ENCODE measurements at places on chromosomes 4 and X.

DNA sequence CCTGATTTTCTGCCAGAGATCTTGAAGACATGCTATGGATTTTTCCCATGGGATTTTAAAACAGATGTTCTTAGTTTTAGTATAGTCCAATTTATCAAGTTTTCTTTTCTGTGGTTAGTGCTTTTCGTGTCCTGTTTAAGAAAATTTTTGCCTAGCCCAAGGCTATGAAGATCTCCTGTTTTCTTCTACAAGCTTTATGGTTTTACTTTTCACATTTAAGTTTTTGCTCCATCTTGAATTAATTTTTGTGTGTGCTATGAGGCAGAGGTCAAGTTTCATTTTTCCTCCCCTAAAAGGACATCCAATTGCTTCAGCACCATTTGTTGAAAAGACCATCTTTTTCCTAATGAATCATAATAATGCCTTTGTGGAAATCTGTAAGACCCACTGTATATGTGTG, 65.6 kb downstream of the POLR2B start:
- no peak for DNase-seq

GRCh38 chrX:131650637-131651410, 107.0 kb downstream of the OR13H1 start:
- no peak for DNase-seq

GRCh38 chr4:26931451-26931850, 70.8 kb downstream of the STIM2 start:
- no peak for DNase-seq

GRCh38 chr4:1408418-1408817, 2.2 kb upstream of the NKX1-1 start:
- peak; percentile 7 for DNase-seq

GRCh38 chr4:78722878-78723277, 53.3 kb upstream of the BMP2K start:
- no peak for DNase-seq

GRCh38 chr4:150743564-150744342, 161.8 kb downstream of the MAB21L2 start:
- DNase-seq: no peak

GRCh38 chr4:12852338-12853307, 631.5 kb downstream of the RAB28 start:
- DNase-seq: peak; percentile 25

GRCh38 chrX:107894038-107894437, 68.4 kb downstream of the MID2 start:
- DNase-seq: peak; percentile 21

GRCh38 chr4:140113653-140114052, 40.3 kb downstream of the MAML3 start:
- DNase-seq: no peak

- no peak for DNase-seq
These were observed 154.7 kb upstream of the STX18 start for GRCh38 chr4:4696530-4696929.

GRCh38 chr4:85673540-85673939, 198.6 kb downstream of the ARHGAP24 start:
- no peak for DNase-seq

- no peak for DNase-seq
These were observed 149.9 kb downstream of the AMMECR1 start for GRCh38 chrX:110167952-110168451.

- peak; percentile 2 for DNase-seq
These were observed 1016.5 kb downstream of the SH3BGRL start for GRCh38 chrX:82218361-82218760.

- DNase-seq: no peak
These were observed 15.3 kb upstream of the TMPRSS11D start for GRCh38 chr4:67899096-67899495.

GRCh38 chr4:2734612-2735011, 21.5 kb downstream of the TNIP2 start:
- no peak for DNase-seq

- peak; percentile 56 for DNase-seq
These were observed 8.3 kb upstream of the NAP1L5 start for GRCh38 chr4:88705805-88706492.

DNA sequence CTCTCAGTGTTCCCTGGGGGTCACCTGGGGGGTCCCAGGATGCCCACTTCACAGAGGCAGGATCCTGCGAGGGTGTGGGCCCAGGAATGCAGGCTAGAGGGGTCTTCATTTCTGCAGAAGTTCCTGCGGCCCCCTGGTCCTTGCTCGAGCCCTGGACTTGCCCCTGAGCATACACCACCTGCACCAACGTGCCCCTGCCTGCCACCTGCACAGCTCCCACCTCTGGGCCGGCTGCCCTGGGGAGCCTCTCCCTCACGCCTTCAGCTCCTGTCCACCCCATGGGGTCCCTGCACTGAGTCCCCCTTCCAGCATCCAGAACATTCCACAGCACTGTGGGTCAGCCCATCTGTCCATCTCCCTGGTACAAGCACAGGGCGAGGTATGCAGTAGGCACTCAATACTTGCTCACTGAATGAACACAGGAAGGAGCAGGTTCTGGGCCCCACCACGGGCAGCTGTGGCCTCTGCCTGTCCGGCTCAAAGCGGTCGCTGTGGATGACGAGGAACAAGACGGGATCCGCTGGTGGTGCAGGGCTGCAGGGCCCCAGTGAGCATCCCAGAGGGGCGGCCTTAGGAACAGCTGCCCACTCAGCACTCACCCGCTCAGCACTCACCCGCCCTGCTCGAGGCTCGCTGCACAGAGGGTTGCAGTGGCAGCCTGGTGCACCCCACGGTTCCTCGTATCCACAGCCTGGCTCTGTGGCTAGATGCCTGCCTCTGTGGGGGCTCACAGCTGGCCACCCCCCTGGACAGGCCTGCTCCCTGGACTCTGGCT, 70.5 kb upstream of the MXD4 start:
- no peak for DNase-seq

GRCh38 chr4:151653548-151653918, 107.3 kb downstream of the GATB start:
- no peak for DNase-seq

- DNase-seq: no peak
These were observed 1774.8 kb downstream of the ARAP2 start for GRCh38 chr4:34469516-34469915.

DNA sequence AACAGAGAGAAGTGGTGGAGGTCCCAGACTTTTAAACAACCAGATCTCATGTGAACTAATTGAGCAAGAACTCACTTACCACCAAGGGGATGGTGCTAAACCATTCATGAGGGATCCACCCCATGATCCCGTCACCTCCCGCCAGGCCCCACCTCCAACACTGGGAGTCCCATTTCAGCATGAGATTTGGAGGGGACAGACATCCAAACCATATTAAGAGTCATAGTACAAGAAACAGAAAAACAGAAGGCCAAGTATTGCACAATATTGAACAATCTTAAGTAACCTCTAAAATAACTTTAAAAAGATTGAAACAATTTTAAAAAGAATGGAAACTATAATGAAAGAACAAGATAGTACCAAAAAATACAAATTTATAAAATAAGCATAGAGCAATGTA, 110.0 kb downstream of the CBR4 start:
- DNase-seq: no peak

GRCh38 chrX:120350450-120351138, 11.3 kb upstream of the ATP1B4 start:
- no peak for DNase-seq

- no peak for DNase-seq
These were observed 144.0 kb downstream of the SH3KBP1 start for GRCh38 chrX:19743386-19743785.

- DNase-seq: no peak
These were observed 668.5 kb downstream of the PCDH18 start for GRCh38 chr4:136863756-136864155.

- no peak for DNase-seq
These were observed 5.8 kb downstream of the CPE start for GRCh38 chr4:165384598-165384997.

DNA sequence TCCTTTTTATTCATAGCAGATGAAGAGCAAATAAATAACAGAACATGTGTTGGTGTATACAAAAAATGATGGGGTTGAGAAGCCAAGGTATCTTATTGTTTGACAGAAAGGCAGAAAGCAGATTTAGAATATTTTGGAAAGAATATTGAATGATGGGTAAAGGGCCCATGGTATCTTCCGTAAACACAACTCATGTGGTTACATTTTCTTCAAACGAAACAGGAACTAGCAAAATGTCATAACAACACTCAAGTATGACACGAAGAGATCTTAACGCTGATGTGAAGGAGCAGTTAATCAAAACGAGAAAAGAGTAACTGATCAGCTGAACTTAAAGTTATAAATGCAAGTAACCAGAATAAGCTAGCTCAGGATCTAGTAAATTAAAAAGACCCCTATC, 195.7 kb upstream of the GK2 start:
- DNase-seq: no peak

DNA sequence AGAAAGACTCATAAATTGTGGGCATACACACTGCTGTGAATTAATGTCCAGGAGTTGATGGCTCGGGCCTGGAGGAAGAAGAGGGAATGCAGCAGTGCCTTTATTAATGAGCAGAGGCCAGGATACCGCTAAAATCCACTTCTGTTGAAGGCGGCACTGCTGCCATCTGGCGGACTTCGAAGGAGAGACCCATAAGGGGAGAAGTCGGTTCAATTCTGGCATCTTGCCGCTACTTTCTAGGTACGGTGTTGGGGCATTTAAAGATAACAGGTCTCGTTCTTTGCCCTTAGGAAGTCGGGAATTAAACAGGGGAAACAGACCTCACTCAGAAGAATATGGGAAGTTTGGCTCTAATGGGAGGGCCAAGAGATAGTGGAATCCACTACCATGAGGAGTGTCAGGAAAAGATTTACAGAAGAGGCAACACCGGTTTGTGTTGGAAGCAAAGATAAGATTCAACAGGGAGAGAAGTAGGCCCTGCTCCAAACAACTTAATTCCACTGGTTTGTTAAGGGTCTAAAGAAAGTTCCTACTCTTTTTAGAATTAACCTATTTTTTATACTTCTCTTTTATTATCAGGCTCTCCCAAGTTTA, 133.6 kb upstream of the GIMD1 start:
- peak; percentile 59 for DNase-seq
